ENCODE measurements at places on chromosomes 11 and 22. TPM values are rescaled to one million over a fixed set of nuclear protein-coding genes. Genes with fewer than 3 reads are reported as not detected.

BID gene
- 19.7 TPM for total RNA-seq

OR5L1 gene
- not detected for total RNA-seq

GUCY1A2 gene
- 58.5 TPM for total RNA-seq

OR5A1 gene
- not detected for total RNA-seq

SAA1 gene
- not detected for total RNA-seq

TSPAN32 gene
- 1.9 TPM for total RNA-seq

EHF gene
- total RNA-seq: 79.8 TPM

INS gene
- not detected for total RNA-seq

P2RY2 gene
- total RNA-seq: 2.3 TPM

CASP5 gene
- total RNA-seq: 0.74 TPM

RASSF7 gene
- total RNA-seq: 3.3 TPM

SEZ6L gene
- 2.0 TPM for total RNA-seq

SAA4 gene
- not detected for total RNA-seq

CXCR5 gene
- not detected for total RNA-seq

NAALADL1 gene
- 11.7 TPM for total RNA-seq

WBP2NL gene
- 5.2 TPM for total RNA-seq

SLC16A8 gene
- total RNA-seq: 0.16 TPM

NELL1 gene
- 5.4 TPM for total RNA-seq

TUB gene
- total RNA-seq: 32.2 TPM

POU2AF1 gene
- 1.0 TPM for total RNA-seq

IGLL1 gene
- total RNA-seq: not detected

GRK3 gene
- 15.8 TPM for total RNA-seq

HEPHL1 gene
- not detected for total RNA-seq

SERHL2 gene
- total RNA-seq: 4.0 TPM

MS4A7 gene
- total RNA-seq: 19.5 TPM

ZNF280B gene
- 1.9 TPM for total RNA-seq

NRIP3 gene
- 3.1 TPM for total RNA-seq

OR56A1 gene
- 0.05 TPM for total RNA-seq

CNTN5 gene
- 2.6 TPM for total RNA-seq

TLCD5 gene
- total RNA-seq: 11.2 TPM

SMIM35 gene
- total RNA-seq: not detected

TMEM191C gene
- 0.85 TPM for total RNA-seq

DUSP8 gene
- 0.85 TPM for total RNA-seq

CCDC73 gene
- 0.05 TPM for total RNA-seq

EIF1AD gene
- total RNA-seq: 15.6 TPM

DTX4 gene
- total RNA-seq: 24.0 TPM

HORMAD2 gene
- total RNA-seq: not detected

BBOX1 gene
- total RNA-seq: 0.74 TPM

CCDC188 gene
- total RNA-seq: 0.69 TPM

OR8G1 gene
- total RNA-seq: not detected

SERGEF gene
- 14.1 TPM for total RNA-seq

MRPL49 gene
- 26.8 TPM for total RNA-seq

PDE3B gene
- total RNA-seq: 40.6 TPM

CATSPER1 gene
- not detected for total RNA-seq
